CD4-positive, alpha-beta T cell treated with Interleukin-12 subunit alpha and Interleukin-12 subunit beta, for 1 hour (primary cell): ENCODE measurements at places on chromosomes 11 and 22.
A peak's percentile ranks its signal among the peaks of the same experiment; 100 is the strongest.

- peak; percentile 84 for DNase-seq
Measured at GRCh38 chr11:118198370-118198769, 21.9 kb upstream of the SCN2B start.

DNA sequence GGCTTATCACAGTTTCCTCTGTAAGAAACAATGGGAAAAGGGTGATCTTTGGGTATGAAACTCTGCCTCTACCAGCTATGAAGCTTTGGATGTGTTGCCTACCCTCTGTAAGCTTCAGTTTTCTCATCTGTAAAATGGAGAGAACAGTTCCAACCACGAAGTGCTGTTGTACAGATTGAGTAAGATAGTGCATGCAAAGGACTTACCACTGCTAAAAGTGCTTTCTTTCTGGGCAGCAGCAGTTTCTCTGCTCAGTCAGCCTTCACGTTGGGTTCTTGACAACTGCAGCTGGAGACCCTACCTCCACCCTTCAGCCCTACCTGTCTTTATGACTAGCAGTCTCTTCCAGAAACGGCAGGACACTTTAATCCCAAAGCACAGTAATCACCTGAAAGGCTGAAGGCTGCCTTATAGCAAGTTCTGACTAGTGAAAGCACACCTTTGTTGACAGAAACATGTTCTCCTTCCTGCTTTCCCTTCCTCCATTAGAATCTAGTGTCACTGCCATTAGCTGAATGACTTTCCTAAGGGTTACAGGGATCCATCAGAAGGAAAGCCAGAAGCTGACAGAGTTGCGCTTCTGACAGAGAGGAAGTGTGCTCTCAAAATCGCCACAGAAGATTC, 91.4 kb downstream of the RPL27A start:
- DNase-seq: no peak

GRCh38 chr11:34653031-34653430, 32.1 kb downstream of the EHF start:
- no peak for DNase-seq

DNA sequence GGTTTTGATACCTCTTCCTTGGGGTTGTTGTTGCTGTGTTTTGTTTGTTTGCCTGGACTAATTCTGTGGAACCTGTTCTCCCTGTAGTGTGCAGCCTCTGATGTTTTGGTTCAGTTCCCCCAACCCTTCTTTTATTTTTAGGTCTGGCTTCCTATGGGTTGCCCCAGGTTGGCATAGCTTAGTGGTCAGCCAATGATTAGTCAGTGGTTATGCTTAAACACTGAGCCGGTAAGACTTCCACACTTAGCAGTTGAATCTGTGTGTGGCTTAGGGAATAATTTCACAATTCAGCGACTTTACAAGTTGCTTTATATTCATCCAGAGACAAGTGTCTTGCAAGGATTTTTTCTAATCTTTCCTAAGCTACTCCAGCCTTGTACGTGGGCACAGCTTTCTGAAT, 78.6 kb upstream of the CLPB start:
- no peak for DNase-seq

DNA sequence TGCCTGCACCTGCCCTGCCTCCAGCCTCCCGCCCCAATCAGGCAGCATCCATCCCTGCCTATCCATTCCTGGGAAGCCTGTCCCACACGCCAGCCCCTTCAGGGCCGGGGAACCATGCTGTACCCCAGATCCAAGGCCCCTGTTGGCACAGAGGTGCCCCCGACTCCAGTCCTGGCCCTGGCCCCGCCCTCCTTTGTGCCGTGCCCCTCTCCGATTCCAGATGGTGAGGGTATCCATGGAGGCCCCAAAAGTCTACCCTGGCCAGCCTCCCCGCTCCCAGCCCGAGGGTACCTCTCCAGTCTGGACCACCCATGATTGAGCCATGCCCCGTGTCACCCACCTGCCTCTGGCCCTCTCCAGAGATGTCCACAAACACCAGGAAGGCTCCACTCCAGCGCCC, 2.7 kb upstream of the TH start:
- no peak for DNase-seq

DNA sequence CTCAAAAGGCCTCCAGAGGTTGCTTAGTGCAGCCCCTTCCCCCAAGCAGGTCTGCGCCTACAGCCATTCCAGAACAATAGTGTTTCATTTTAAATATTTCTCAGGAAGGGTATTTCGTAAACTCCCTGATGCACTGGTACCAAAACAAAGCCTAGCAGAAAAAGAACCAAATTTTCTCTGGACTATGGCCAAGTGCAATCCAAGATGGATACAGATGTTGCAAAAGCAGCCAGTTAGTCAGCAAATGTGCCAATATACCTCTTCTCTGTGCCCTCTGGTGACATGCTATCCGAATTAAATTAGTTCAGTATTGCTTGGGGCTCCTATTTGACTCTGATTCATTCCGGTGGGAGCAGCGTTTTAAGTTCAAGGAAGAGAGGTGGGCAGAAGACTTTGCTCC, 247.8 kb downstream of the NTM start:
- DNase-seq: no peak

- DNase-seq: peak; percentile 69
Measured at GRCh38 chr11:116276051-116277044, 496.4 kb downstream of the BUD13 start.

GRCh38 chr22:19707347-19708290, 6.7 kb upstream of the SEPTIN5 start:
- no peak for DNase-seq

- no peak for DNase-seq
Measured at GRCh38 chr22:37417677-37418348, 9.5 kb downstream of the ELFN2 start.

- DNase-seq: no peak
Measured at GRCh38 chr11:121520243-121521144, 67.7 kb upstream of the SORL1-AS1 start.

DNA sequence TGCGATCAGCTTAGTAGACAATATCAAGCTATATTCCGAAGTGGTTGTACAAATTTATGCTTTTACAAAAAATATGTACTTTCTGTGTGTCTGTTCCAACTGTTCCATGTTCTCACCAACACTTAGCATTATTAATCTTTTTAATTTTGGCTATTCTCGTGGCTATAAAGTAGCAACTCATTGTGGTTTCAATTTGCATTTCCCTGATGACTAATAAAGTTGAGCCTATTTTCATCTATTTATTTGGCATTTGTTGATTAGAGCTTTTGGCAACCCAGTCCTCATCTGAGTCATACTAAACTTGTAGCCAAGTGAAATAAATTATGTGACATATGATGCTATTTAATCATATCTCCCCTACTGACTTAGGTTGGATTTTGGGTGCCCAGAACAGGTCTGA, 115.9 kb downstream of the FBXO7 start:
- no peak for DNase-seq

- no peak for DNase-seq
Measured at GRCh38 chr22:37525073-37525745, 6.0 kb upstream of the CARD10 start.

DNA sequence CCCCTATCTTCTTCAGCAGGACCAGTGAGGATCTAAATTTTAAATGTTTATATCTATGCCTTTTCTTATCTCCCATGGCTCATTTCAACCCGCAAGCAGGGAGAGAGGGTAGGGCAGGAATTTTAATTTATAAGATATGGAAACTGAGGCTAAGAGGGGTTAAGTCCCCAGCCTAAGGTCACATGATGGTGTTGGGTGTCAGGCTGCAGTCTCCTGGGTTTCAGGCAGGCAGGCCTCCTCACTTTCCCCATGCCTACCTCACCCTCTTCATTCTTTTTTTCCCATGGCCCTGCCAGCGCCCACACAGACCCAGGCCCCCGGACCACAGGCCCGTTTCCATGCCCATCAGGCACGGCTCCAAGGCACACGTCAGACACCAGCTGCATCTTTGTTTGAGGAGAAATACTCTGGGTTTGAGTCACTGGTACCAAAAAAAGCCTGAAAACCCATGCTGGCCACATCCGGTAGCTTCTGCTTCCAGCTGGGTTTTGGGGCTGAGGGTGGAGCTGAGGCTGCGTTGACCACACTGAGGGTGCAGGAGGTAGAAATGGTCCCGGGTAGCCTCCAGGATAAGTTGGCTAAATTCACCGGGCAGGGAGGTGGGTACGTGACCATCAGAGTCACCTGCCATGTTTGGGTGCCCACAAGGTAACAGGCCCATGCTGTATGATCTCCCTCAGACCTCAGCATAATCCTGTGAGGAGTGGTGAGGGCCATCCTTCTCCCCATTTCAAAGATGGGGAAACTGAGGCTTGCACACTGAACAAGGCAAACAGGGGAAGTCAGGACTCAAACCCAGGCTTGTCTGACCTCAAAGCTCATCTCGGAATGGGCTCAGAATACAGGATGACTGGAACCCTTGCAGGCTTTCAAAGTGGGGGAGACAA, 7.5 kb downstream of the CRYBB1 start:
- DNase-seq: peak; percentile 56

DNA sequence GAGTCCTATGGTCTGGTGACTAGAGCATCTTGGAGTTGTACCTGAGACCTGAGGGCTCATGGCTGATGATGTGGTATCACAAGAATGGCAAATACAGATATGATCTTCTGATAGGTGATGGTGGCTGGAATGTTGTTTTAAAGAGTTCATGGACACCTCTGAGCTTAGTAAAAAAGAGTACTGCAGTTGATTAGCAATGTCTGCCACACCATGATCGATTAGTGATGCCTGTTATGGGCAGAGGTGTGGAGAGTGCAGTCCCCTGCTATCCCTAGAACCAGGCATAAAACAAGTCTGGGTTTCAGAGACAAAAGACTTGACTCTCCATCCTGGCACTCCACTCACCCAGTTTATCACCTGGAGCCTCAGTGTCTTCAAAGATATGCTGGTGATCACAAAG, 1.4 kb upstream of the BATF2 start:
- DNase-seq: no peak

DNA sequence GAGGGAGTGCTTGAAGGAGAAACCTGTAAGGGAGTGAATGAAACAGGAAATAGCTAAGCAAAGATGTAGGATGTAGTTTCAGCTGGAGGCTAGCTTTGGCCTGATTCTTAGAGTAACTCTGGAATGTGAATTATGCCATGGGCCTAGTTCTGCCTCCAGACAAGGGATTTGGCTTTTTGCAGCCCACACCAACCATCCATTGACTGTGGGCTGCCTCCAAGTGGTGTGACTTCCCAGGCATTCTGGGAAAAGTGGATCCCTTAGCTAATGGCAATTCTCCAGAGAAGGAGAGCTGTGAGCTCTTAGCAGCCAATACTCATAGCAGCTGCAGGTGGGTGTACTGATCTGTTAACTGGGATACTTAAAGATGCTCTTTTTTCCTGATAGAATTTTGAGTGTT, 2.0 kb upstream of the OR9I1 start:
- no peak for DNase-seq

DNA sequence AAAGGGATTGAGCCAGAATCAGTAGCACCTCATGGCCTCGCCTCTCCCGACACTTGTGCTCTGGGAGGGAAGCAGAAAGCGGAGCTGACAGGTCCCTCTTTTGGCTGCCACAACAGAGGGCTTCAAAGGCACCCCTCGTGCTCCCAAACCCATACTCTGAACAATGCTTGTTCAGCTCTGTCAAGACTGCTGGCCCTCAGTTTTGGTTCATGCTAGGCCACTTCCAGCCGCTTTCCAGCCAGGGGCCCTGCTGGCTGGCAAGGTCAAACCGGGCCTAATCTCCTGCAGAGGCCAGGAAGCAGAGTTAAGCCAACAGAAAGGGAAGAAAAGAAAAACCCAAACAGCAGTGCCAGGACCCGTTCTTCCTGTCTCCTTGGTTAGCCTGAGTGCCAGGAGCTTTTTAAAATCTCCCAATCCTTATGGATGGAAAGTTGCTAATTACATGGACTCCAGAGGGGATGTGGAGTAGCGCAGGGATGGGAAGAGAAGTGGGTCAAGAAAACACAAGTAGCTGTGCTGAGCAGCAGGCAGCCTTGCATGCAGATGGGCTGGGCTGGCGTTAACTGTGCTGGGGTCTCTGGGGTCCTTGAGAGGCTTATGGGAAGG, 150.6 kb downstream of the GRIK4 start:
- DNase-seq: no peak

GRCh38 chr11:64894070-64894811, 15.8 kb upstream of the EHD1 start:
- peak; percentile 89 for DNase-seq

- DNase-seq: no peak
Measured at GRCh38 chr11:16758382-16759024, 20.1 kb downstream of the C11orf58 start.

- DNase-seq: peak; percentile 84
Measured at GRCh38 chr11:47373876-47374719, 4.2 kb downstream of the SPI1 start.

GRCh38 chr22:19892257-19892879, 37.7 kb upstream of the GNB1L start:
- DNase-seq: peak; percentile 43

DNA sequence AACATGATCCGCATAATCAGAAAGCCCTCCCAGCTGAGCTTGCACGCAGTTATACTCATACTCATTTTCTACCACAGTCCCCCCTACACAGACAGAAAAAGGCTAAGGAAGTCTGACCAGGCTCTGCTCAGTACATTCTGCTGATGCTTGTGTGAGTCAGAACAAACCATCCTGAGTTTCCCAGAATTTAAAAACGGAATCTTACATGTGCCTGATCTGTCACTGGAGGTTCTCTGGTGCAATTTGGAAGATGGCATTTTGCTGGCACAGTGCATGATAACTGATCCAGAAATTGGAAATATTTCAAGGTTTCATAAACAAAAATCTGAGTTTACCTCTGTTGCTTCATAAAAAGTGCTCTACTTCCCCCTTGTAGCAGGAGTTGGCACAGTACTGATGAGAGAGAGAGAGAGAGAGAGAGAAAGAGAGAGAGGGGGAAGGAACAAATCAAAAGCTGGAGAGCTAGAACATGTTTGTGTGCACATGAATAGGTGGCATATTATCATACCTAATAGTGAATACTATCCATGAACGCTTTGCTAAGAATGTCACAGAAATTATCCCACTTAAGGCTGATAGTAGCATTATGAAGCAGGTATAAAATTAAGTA, 1085.3 kb downstream of the DLG2 start:
- no peak for DNase-seq

DNA sequence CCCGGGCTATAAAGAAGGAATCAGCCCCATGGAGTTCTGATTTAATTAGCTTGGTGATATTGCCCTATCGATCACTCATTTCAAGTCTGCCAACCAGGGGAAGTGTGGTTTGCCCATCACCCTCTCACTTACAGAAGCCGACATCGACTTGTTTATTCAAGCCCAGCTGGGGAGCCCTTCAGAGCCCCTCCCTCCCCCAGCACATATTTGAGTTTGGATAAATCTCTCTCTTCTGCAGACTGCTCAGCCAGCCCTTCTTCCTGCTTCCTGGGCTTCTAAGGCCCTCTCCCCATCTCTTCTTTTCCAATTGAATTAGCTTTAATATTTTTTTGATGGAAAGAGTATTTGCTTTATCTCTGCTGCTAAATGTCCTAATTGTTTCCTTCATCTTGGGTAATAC, 299.0 kb downstream of the MIAT start:
- DNase-seq: no peak

GRCh38 chr11:120710354-120711131, 199.0 kb downstream of the GRIK4 start:
- no peak for DNase-seq

DNA sequence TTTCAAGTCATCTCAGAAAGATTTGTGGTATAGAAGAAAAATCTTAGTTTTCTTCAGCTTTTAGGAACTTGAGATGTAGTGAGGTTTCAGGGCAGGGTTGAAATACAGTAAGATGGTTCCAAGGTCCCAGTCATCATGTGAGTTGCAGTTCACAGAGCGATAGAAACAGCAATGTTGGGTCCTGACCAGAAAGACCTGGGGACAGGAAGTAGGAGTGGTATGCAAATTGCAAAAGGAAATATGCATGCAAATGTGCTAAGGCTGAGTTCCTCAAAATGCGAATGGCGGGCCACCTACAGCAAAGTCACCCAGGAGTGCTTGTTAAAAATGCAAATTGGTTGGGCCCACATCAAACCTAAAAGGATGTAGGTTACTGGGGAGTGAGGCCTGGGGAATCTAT, 1032.7 kb upstream of the TENM4 start:
- DNase-seq: no peak
